ENCODE measurements at places on chromosomes 3 and 15. TPM values are rescaled to one million over a fixed set of nuclear protein-coding genes. Genes with fewer than 3 reads are reported as not detected.

The TGM5 gene
- not detected for total RNA-seq

The TIMP4 gene
- 4.9 TPM for total RNA-seq

The PLA2G4D gene
- total RNA-seq, result not detected

DNA sequence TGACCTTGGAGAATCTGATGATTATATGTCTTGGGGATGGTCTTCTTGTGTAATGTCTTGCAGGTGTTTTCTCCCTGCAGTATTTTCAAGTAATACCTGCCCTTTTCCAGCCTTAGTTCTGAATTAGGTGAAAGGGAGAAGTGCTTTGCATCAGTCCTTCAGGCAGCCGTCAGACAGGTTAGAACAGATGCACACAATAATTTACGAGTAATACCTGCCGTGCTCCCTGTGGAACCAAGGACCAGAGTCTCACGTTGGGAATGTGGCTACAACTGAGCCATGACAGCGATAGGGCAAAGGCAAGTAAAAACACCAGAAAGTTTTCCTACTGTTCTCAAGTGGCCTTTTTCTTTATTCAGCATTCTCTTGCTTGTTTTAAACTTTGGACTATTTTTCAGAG, 69.1 kb downstream of the CHCHD6 start:
- no peak for DNase-seq

The GPR149 gene
- total RNA-seq, result not detected

DNA sequence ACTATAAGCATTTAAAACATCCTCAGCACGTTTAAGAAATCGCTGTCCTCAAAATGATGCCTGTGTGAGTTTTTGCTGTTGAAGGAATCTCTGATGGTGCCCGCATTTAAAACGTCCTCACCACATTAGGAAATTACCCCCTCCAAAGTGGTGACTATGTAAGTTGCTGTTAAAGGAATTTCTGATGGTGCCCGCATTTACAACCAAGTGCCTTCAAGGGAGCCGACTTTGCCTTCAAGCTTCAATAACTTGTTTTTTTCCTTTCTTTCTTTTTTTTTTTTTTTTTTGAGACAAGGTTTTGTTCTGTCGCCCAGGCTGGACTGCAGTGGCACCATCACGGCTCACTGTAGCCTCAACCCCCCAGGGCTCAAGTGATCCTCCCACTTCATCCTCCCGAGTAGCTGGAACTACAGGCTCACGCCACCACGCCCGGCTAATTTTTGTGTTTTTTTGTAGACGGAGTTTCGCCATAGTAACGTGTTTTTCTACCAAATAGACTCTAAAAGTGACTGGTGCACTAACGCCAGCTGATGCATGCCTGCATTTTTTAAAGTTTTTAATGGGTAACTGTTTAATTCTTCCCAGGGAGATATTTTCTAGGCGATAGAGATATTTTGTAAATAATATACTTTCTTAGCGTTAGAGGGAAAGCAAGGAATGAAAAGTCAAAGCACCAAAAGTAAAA, 19.0 kb upstream of the TSEN2 start:
- no peak for DNase-seq

GRCh38 chr3:11080492-11080891, 73.8 kb upstream of the HRH1 start:
- no peak for DNase-seq

The ICE2 gene
- total RNA-seq, result 24.3 TPM

The EPHA3 gene
- total RNA-seq, result 1.0 TPM

DNA sequence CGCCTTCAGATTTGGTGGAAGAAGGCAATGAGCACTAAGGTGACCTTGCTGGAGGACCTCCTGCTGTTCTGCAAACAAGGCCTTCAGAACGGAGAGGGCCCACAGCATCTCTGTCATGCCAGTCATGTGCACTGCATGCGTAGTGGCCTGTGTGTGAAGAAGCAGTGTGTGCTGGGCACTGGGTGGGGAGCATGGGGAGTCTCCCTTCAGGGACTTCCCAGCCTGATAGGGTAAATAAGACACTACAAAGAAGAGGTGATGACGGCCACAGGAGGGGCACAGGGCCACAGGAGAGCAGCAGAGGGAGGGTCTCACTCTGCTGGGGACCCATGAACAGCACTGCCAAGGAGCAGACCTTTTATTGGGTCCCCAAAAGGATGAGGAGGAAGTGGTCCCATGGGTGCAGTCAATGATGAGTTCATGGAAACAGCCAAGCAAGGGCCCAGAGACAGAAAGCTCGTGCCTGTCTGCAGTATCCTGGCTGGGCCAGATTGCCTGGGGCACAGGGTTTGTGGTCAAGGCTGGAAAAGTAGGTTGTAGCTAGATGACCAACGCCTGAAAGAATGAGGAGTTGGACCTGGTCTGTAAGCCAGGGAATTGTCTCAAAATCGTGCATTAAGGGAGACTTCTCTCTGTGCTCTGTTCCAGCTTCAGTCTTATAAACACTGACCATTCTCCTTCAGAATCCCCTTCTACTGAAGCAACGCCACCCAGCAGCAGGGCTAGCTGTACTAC, 67.8 kb upstream of the SEC61A1 start:
- DNase-seq, result no peak

The RBP2 gene
- total RNA-seq, result 0.69 TPM

DNA sequence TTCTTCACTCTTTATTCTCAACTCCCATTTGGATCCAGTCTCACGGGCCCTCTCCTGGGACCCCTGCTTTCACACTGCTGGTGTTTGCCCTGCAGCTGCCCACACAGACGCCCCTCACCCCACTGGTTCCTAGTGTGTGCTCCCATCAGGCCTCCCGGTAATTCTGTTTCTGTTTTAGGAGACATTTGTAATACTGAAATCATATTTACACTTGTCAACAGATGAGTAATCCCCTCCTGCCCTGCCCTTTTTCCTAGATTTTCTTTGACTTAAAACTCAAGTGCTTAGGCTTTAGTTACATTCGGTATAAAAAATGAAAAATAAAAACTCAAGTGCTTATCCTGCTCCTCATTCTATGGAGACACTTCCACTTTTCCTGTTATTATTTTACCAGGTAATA, 18.4 kb upstream of the ABTB1 start:
- no peak for DNase-seq

DNA sequence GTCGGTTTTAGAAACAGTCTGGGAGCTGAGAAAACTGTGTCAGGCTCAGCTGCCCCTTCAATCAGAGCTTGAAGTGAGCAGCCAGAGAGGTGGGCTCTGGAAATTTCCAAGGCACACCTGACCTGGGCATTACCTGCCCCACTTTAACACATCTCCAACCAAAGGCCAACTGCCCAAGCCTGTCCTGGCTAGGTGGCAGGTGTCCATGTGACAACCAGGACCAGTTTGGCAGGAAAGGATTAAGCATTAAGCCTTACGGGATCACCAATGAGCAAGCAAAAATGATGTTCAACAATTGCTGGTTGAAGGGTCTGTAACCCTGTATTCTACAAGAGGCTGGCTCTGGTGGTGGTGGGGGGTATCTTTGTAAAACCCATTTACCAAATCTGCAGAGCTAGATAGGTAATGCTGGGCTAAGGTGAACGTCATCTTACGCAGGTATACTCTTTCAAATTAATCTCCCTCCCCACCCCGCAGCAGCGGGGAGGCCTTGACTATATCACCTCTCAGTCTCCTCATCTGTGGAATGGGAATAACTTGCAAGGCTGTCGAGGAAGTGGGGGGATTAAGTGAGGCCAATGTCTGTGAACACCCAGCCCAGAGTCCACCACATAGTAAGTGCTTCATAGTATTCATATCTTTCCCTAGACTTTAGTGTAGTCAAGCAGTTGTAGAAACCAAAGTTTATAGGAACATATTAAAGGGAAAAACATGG, 183.2 kb downstream of the MEGF11 start:
- no peak for DNase-seq

The XRN1 gene
- 49.9 TPM for total RNA-seq

DNA sequence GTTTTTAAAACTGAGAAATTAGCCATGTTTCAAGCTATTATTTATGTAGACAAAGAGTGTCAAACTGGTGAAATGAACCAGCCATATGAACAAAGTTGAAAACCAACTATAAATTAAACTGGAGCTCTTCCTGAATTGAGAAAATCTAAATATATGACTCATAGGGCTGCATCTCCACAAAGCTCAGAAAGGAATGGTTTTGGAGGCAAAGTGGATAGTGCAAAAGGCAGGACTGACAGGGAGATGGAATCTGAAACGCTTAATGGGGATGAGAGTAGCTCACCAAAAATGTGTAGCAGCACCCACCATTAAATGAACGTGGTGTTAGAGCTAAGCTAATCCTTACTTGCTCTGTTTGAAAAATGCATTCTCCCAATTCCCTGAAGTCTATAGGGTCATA, 1066.0 kb downstream of the AGBL1 start:
- no peak for DNase-seq

DNA sequence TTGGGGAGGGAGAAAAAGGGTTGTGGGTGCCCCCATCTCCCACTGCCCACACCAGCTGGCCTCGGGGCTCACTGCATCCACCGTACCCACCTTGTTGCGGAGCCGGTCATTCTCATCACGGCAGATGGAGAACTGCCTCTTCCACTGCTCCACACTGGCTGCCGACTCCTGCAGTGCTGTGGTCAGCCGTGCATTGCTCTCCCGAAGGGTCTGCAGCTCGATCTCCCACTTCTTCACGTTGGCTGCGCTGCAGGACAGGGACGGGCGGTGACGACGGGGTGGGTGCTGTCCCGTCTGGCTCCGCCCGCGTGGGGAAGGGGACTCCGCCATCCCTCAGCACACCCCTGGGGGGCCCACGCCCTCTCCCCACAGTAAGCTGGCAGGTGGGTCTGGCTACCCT, 45.1 kb downstream of the WHAMM start:
- no peak for DNase-seq

- DNase-seq, result no peak
Measured at GRCh38 chr3:176969506-176969905, 227.8 kb downstream of the TBL1XR1 start.

- DNase-seq, result no peak
Measured at GRCh38 chr3:100072326-100073048, 41.8 kb downstream of the FILIP1L start.

GRCh38 chr3:5463991-5464390, 276.5 kb downstream of the EDEM1 start:
- DNase-seq, result no peak

The BCHE gene
- total RNA-seq, result 2.9 TPM

The VEPH1 gene
- total RNA-seq, result not detected

DNA sequence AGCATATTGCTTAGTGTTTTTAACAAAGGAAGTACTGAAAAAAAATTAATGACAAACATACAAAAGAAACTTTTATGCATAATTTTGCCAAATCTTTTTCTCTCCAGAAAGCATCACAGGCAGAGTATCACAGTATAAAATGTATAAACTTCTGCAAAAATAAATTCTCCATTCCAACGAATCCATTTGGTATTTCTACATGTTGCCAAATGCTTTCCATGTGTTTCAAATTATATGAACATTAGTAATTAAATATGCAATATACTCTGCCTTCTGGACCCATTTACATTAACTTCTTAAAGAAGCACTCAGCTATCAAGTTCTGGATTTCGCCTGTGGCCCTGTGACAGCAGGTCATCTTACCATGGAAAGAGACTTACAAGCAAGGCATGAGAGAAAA, 189.1 kb upstream of the ALCAM start:
- no peak for DNase-seq

DNA sequence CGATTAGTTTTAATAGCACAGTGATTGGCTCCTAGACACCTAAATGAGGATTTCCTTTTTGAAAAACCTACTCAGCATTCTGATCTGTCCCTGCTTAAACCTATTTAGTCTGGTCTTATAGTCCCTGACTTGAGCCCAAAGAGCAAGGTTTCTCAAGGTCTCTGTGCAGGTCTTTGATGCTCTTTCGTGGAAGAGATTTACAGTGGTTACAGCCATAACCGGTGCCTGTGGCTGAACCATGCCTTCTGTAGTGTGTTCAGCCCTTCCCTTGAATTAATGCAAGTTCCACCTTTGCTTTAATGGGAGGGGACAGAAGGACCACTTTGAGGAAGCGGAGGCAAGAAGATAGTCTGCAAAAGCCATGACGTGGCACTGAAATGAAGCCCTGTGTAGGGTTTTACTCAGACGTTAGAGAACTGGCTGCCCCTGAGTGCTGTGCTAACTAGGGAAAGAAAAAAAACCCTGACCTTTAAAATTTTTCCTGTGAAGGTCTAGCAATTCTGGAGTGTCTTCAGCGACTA, 43.0 kb downstream of the ZBTB38 start:
- DNase-seq, result no peak

- no peak for DNase-seq
Measured at GRCh38 chr3:63900459-63900858, 11.7 kb downstream of the SCAANT1 start.

The FBXO40 gene
- total RNA-seq, result 0.08 TPM

The ZNF385D gene
- total RNA-seq, result 0.33 TPM

Measured in ovary (tissue), 10 donors.